ENCODE measurements at places on chromosomes 4 and X. TPM values are rescaled to one million over a fixed set of nuclear protein-coding genes. Genes with fewer than 3 reads are reported as not detected.

The SYTL5 gene
- total RNA-seq, result 0.08 TPM

The TEC gene
- 3.5 TPM for total RNA-seq

The C4orf33 gene
- 17.5 TPM for total RNA-seq

The FAM47E gene
- total RNA-seq, result not detected

The SHOX gene
- total RNA-seq, result not detected

The RENBP gene
- 5.6 TPM for total RNA-seq

The ART3 gene
- not detected for total RNA-seq

The DRP2 gene
- total RNA-seq, result 0.41 TPM

The ADH7 gene
- not detected for total RNA-seq

The GIMD1 gene
- total RNA-seq, result not detected

The TKTL2 gene
- not detected for total RNA-seq

The C4orf50 gene
- not detected for total RNA-seq

The SHROOM2 gene
- total RNA-seq, result not detected

The PGRMC1 gene
- total RNA-seq, result 38.3 TPM

The PSAPL1 gene
- not detected for total RNA-seq

The SYNPO2 gene
- 3.4 TPM for total RNA-seq

The SMIM14 gene
- total RNA-seq, result 122 TPM

The RHOXF2 gene
- total RNA-seq, result not detected

The SRPX gene
- total RNA-seq, result 142 TPM

The UGT2A1 gene
- total RNA-seq, result not detected

The PF4V1 gene
- total RNA-seq, result not detected

The MAGEH1 gene
- total RNA-seq, result 11.4 TPM

The BANK1 gene
- 0.41 TPM for total RNA-seq

The P2RY8 gene
- total RNA-seq, result not detected

The CTAG1B gene
- not detected for total RNA-seq

The AFM gene
- not detected for total RNA-seq

The SRD5A3 gene
- 22.2 TPM for total RNA-seq

The ANKRD50 gene
- total RNA-seq, result 22.2 TPM
